Anterior cingulate cortex (tissue), 58 donors: ENCODE measurements at places on chromosomes 7 and 10.

DNA sequence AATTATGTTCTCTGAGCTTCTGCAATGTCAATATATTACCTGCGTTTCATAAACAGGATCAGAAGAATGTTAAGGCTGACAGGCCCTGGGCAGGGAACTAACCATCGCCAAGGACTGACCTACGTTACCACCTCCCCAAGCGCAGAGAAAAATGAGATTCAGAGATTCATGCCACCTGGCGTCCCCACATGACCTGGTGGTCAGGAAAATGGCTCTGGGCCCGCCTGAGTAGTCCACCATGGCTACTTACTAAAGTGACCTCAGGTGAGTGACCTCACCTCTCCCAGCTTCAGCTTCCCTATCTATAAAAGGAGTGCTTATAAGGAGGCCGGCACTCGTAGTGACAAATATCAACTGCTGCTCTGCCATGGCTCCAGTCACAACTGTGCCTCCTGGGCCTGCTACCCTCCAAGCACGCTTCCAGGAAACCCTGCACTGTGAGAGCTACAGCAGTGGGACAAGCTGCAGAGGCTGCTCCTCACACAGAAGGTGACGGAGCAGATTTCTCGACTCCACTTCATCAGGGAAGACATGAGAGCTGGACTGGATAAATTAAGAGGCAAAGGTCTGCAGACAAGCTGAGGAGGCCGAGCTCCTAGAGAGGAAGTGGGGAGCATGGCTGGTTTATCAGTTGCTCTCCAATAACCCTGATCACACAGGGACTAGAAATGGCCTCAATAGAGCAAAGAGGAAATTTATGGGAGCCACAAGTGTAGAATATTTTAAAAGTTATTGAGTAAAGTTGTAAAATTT, 103.0 kb downstream of the RNF216 start:
- DNase-seq: no peak

GRCh38 chr7:41984888-41985287, 252.1 kb downstream of the GLI3 start:
- no peak for DNase-seq

GRCh38 chr10:50260791-50261281, 9.5 kb upstream of the ASAH2 start:
- no peak for DNase-seq

DNA sequence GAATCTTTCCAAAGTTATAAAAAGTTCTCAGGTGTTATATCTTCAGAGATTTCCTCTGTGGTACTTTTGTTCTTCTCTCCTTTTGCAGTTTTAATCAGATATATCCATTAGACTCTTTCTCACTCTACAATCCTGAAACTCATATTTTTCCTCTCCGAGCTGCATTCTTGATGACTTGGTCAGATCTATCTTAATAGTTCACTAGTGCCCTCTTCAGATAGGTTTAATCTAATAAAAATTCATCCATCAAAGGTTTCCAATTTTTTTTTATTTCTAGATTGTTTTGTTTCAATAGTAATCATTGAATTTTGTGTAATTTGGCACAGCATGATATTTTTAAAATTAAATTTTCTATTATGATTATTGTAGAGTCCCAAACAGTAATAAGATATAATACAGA, 21.8 kb upstream of the DGKB start:
- DNase-seq: no peak

DNA sequence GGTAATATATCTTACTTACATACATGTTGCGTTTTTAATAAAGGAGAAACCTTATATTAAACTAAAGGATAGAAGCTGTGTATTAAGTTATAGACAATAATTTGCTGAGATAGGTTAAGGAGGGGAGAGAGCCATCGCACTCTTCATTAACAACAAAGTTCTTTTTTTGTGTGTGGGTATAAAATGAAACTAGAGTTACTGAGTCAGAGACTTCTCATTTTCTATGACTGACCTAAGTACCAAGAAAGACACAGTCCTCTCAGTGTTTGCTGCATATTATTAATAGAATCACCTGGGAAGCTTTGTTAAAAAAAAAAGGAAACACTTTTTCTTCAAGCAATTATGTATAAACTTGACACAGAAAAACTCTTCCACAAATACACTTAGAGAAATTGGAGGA, 31.4 kb downstream of the FEZF1 start:
- no peak for DNase-seq

- DNase-seq: no peak
These were observed 18.5 kb upstream of the TRIM56 start for GRCh38 chr7:101066833-101067177.

DNA sequence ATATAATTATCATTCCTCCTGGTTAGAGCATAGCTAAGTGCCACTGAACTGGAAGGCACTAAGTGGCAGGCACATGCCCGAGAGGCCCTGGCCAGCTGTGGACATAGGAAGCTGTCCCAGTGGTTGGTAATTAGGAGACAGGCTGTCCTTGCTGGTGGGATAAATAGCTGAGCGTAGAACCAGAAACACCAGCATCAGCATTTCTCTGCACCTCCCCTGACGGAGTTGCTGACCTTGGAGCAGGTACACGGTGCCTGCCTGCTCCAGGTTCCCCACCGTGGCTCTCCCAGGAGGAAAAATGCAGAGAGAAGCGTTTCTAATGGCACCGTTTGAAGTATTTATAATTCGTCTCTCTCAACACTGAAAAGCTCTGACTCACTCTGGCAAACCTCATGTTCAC, 5.6 kb upstream of the ABLIM1 start:
- DNase-seq: no peak
